ENCODE measurements at places on chromosomes 12 and 14. TPM values are rescaled to one million over a fixed set of nuclear protein-coding genes. Genes with fewer than 3 reads are reported as not detected.

TTC8 gene
- 26.8 TPM for total RNA-seq

DNA sequence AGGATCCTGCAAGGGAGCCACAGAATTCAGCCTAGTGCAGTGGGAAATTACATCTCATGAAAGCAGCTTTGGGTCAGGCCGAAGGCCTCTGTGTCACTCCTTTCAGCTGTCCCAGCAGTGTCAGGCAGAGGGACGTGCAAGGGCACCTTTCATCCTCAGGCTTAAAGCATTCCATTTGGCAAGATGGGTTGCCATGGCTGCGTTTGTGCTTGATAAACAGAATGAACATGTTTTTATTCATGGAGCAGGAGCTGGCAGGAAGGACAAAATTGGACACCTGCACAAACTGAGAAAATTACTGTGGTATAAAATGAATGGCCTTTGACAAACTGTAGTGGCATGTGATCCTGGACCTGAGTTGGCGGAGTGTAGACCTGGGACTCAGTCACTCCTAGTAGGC is 29.4 kb downstream of the ACAD10 start:
- no peak overlapping the region for H3K27ac ChIP-seq
- peaks cover 17% of the 10 kb centered on the region for H3K36me3 ChIP-seq
- no peaks in the 10 kb centered on the region for H3K27me3 ChIP-seq

SYNE2 gene
- total RNA-seq, result 31.9 TPM

- peaks cover 11% of the 10 kb centered on the region for H3K36me3 ChIP-seq
- peaks cover 19% of the 10 kb centered on the region for H3K4me1 ChIP-seq
- DNase-seq, result no peak
- no peaks in the 10 kb centered on the region for H3K27me3 ChIP-seq
Measured at GRCh38 chr14:76812093-76812421, 625 bp downstream of the ANGEL1 start.

GRCh38 chr12:977156-977555 is 13.9 kb upstream of the ERC1 start:
- H3K4me3 ChIP-seq, result no peak overlapping the region
- H3K4me1 ChIP-seq, result no peaks in the 10 kb centered on the region
- H3K27ac ChIP-seq, result no peak overlapping the region
- H3K36me3 ChIP-seq, result no peaks in the 10 kb centered on the region
- DNase-seq, result no peak

DNA sequence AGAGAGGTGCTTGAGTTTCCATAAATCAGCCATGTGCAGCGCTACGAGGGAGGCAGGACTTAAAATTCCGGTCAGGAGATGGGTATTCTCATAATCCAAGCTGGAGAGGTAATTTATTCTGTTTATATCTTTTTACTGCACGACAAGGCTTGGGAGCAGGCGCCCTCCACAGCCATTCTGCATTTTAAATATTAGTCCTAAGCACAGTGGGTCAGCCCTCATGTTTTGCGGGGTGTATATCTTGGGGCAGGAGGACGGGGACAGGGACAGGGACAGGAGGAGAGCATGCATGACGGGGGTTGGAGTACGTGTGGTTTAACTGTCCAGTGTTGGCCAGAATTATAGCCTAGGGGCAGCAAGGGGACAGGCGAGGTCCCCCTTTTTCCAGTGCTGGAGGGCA is 14.5 kb downstream of the LHX5 start:
- peaks cover 45% of the 10 kb centered on the region for H3K27me3 ChIP-seq
- no peaks in the 10 kb centered on the region for H3K36me3 ChIP-seq
- no peak overlapping the region for H3K4me3 ChIP-seq

KERA gene
- not detected for total RNA-seq
